Midbrain (tissue), 1 donor: ENCODE measurements at places on chromosomes 16 and 17.

GRCh38 chr17:39981207-39981741 lies 667 bp downstream of the PSMD3 start:
- no peak for DNase-seq

DNA sequence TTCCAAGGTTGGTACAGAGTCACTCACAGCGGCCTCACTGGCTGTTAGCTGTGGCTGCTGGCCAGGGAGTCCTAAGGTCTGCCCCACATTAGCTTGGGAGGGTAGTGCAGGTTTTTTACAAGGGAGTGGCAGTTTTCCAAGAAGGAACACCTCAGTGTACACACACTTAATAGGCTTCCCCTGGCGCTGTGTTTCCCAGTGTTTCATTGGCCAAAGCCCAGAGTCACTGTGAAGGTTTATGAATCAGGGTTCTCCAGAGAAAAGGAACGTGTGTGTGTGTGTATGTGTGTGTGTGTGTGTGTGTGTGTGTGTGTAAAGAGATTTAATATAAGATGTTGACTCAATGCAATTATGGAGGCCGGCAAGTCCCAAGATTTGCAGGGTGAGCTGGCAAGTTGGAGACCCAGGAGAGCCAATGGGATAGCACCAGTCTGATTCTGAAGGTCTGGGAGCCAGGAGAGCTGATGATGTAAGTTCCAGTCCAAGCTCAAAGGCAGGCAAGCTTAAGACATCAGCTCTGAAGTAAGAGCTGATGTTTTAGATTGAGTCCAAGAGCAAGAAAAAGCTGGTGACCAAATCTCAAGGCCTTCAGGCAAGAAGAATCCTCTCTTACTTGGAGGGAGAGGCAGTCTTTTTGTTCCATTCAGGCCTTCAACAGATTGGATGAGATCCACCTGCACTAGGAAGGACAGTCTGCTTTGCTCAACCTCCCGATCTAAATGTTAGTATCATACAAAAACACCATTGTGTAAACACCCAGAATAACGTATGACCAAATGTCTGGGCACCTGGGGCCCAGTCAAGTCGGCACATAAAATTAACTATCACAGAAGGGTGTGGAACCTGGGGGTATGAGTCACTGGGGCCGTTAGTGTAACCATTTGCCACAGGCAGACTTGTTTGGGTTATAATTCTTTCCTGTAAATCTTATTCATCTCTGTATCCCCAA lies 206.8 kb downstream of the PRKCA start:
- no peak for DNase-seq

DNA sequence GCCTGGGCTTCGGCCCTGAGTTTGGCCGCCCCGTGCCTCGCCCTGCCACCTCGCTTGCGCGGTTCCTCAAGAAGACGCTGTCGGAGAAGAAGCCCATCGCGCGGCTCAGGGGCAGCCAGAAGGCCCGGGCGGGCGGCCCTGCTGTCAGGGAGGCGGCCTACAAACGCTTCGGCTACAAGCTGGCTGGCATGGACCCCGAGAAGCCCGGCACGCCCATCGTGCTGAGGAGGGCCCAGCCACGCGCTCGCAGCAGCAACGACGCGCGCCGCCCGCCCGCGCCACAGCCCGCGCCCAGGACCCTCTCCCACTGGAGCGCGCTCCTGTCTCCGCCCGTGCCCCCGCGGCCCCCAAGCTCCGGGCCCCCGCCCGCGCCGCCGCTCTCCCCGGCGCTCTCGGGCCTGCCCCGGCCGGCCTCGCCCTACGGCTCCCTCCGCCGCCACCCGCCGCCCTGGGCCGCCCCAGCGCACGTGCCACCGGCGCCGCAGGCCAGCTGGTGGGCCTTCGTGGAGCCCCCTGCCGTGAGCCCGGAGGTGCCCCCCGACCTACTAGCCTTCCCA lies 12.0 kb downstream of the MYO15A start:
- no peak for DNase-seq

DNA sequence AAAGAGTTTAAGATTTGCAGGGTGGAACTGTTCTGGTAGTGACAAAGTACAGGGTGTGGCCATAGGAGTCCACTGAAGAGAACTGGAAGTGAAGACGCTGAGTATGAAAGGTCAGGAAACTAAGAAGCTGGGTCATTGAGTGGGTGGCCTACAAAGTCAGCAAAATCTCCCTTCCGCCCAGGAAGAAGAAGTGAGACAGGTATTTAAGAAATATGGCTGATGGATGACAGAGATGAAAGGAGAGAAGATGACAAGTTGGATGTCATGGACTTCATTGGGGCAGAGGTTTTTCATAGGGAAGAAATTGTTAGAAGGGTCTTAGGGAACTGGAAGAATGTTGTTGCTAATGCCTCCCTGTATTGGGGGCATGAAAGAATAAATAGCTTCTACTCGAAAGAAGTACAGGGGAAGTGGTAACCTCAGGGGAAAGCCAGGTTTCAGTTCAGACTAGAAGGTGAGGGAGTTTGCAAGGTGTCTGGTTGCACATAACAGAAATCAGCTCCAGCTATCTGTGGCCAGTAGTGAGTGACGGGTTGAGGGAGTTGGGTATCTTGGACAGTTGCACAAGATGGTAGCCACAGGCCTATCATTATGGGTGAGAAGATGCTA lies 33.6 kb upstream of the MED13 start:
- DNase-seq = no peak

DNA sequence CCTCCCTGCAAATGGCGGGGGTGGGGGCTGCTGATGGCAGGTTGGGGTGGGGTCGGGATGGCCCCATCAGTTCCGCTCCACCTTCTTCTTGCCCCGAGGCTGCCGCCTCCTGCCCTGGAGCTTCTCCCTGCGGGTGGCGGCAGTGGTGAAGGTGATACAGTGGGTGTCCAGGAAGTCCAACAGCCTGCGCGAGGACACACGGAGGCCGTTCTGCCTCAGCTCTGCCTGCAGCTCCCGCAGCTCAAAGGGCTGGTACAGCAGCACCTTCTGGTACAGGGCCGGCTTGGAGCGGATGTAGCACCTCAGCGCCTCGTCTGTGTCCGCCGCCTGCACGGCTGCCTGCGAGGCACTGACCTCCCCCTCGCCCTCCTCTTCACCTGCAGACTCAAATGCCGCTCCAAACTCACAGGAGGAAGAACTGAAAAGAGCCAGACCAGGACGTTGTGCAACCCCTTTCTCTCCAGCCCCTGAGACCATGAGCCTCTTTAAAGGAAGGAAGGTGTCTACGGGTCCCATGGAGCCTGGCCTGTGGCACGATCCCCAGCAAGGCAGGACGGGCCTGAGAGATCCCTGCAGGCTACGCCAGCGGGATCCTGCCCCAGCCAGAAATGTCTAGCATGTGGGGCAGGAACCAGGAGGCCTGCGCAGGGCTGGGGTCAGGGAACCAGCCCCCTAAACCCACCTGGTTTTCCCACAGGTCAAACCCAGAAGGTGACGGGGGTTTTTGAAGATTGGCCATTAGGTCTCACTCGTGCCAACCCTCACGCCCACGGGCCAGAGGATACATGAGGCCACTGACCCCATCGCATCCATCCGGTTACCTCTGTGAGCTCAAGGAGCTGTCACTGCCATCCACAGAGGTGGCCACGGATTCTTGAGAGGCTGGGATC lies 5.3 kb upstream of the NLRC3 start:
- DNase-seq = no peak

DNA sequence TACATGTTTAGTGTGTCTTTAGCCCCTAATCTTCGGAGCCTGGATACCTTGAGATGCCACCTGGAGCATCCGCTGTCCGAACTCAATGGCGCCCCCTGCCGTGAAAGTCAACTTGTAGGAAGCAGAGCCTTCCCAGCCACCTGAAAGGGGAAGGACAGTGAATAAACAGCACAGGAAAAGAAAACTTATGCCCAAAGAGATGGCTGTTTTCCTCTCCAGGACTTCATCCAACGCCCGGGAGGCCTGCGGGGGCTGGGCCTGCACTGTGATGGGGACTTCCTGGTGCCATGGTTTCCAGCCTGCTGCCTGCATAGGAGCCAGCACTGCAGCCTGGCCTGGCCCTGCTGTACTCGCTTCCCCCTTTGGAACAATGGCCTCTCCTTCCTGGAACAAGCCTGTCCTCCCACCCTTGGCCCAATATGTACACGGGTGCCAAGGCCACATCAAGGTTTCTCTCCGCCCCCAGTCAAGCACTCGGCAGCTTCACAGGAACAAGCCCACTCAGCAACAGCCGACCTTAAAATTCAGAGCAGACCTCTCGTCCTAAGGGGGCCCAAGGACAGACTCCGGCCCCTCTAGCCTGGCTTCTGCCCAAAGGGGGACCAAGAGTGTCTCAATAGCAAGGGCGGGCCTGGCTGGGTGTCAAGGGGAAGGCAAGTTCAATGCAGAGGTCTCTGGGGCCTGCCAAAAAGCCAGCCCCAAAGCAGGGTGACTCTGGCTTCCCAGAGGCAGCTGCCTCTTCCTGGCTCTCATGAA lies 4.5 kb upstream of the UNC13D start:
- peak; percentile 78 for DNase-seq

DNA sequence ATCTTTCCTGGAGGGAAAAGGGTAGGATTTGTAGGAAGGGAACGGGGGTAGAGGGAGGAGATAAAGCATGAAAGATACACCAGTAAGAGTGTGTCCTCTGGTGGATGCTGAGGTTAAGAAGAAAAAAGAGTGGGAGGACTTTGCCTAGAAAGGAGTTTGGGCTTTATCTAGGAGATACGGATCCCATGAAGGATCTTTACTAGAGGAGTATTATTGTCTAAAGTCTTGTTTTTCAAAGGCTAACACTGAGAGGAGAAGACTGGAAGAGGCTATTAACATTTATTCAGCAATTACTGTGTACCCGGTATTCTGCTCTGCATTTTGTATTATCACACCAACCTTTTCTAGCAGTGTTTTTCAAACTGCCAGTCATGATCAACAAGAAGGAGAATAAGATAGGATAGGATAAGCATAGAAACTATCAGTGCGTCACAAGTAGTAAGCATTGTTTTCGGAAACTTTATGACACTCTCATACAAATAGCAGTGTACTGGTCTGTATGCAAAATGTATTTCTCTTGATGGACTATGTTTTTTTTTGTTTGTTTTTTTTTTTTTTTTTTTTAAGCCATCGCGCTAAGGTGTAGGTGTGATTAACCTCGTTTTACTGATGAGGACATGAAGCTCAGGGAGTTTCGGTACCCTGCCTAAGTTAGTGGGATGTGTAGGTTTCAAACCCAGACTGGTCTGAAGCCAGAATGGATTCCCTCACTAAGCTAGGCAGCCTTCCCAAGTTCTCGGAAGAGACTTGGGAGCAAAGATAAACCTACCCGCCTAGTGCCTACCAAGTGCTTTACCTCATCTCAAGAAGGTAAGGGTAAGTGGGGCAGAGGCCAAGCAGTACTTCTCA lies 1.3 kb upstream of the SP2 start:
- DNase-seq = no peak

DNA sequence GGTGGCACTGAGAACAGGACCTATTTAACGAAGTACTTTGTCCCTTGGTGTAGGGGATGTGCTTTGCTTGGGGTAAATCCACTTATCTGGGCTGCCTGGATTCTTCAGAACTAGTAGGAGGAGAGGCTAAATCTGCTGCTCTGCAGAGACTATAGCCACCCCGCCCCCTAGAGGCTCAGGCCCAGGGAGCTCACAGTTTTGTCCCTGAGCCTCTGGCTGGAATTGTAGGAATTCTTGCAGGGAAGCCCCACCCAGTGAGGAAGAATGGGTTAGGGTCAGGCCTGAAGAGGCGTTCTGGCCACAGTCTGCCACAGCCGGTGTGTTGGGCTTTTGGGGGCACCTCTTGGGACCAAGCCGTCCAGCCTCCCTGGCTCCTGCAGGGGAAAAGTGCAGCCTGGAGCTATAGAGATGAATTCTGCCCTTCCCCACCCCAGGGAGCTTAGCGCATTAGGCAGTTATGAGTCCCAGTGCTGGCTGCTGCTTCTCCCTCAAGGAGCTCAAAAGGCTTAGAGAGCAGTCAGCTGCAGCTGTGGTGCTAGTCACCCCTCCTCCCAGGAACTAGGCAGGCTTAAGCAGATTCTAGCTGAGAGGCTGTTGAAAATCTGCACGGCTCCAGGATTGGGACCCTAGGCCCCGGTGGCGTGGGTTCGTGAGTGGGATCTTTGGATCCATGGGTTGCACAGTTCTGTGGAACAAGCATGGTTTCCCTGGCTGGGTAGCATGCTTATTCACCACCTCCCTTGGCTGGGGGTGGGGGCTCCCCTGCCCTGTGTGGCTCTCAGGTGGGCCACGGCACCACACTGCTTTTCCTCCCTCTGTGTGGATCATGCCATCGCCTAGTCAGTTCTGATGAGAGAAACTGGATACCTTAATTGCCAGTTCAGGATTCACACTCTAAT lies 237.4 kb upstream of the TOM1L1 start:
- no peak for DNase-seq

DNA sequence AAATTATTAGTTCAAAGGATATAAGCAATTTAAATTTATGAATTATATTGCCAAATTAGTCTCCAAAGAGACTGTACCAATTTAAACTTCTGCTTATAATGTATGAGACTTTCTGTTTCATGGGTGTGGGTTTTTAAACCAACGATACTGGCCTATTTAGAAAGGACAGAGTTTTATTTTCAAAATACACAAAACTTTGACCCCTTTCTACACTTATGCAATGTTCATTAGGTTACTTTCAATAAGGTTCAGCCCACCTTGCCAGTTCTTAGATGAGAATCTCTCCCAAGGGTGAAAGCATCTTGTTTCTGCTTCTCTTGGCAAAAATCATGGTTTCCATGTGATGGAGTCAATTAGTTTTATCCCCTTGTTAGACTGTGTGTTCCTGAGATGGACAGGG lies 84.7 kb downstream of the MYO1D start:
- no peak for DNase-seq

DNA sequence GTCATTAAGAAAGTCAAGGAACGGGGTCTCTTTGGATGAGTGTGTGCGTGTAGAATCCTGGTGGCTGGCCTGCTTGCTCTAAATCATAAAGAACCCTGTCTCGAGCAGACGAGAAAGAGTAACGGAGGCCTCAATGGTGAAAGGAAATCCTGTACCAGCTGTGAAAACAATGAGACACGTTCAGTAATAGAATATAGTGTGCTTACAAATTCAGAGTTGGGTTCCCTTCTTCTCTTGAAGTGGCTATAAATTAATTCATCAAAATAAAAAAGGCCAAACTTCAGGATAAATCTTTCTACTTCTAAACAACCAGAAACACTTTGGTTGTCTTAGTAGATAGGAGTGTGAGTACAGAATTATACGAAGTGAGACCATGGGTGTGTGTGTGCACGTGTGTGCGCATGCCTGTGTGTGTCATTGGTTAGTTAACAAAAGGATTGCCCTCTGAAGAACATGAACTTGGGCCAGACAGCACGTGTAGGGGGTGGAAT lies 48.5 kb downstream of the WWOX start:
- DNase-seq = no peak

DNA sequence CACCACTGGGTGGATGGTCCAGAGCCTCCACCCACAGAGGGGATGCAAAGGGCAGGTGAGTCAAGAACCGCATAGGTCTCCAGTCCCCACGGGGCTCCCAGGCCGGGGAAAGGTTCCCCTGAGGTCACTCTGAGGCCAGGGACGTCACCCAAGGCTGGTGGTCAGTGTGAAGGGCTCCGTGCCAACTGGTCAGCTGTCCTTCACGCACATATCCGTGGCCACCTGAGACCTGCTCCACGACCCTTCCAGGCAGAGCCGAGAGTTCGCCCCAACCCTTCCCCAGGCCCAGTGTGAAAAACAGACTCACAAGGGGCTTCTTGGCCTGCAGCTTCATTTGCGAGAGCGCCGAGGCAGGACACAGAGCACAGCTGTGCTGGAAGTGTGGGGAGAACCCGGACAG lies 2.8 kb downstream of the TSR3 start:
- DNase-seq = no peak

- no peak for DNase-seq
Measured at GRCh38 chr17:81556863-81557262, 4.7 kb upstream of the FAAP100 start.
